ENCODE measurements at places on chromosomes 5 and 9. TPM values are rescaled to one million over a fixed set of nuclear protein-coding genes. Genes with fewer than 3 reads are reported as not detected.

DNA sequence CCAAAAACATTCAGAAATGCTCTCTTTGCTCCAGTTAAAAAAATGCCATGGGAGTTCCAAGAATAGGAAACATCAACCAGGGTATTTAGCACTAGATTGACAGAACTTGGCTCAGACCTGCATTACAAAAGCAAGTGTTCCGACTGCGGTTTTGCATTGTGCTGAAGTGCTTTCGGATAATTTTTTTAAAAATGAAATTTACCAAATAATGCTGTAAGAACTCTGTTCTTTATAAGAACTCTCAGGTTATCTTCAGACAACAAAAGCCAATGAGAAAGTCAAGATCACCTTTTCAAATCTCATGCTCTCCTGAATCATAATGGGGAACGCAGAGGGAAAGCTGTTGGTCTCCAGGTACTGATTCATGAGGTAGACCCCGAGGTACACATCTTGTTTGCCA lies 483 bp upstream of the PLPP6 start:
- ATAC-seq = no peak

DNA sequence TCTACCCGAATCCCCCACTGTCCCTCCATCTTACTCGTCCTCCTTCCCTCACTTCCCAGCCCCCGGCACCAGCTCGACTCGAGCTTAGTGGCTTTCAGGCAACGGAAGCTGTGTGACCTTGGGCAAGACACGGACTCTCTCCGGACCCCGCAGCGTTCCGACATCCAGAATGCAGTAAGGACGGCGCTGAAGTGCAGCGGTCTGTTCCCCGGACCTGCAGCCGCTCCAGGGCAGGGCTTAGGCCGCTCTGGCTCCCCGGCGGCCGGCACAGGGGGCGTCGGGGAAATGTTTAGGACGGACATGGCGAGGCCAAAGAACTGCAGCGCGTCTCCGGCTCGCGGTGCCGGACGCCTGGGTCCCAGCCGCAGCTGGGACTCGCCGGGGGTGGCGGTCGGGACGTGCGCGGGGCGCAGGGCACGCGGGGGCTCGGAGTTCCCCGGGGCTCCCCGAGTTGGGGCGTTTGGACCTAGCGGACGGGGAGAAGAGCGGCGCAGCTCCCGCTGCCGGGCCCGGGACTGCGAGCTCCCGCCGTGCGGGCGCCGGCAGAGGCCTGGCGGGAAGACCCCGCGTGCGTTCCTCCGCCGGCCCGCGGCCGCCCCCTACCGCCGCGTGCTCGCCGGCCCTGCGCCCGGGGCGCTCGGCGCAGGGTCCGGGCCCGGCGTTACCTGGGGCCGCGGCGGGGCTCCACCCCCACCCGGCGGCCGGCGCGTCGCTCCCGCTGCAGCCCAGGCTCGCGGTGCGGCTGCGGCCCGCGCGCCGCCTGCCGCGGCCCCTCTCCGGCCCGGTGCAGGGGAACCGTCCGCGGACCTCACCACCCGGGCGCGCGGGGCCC lies 5.6 kb upstream of the RNF44 start:
- peak; percentile 42 for ATAC-seq

GRCh38 chr5:55226934-55227663 lies at the start of gene MCIDAS:
Gene MCIDAS (minus strand): TSS chr5:55227315. CDS start chr5:55227138, 177 bp downstream.
- peak; percentile 65 for ATAC-seq

Gene PDE4D
- total RNA-seq = 68.9 TPM

- ATAC-seq = no peak
Observed at GRCh38 chr5:144083185-144083584, 87.3 kb downstream of the YIPF5 start.
